ENCODE measurements at places on chromosomes 16 and 17.

- DNase-seq = no peak
Observed at GRCh38 chr16:78445818-78446217, 346.4 kb downstream of the WWOX start.

- DNase-seq = no peak
Observed at GRCh38 chr17:16425202-16425601, 9.8 kb downstream of the TRPV2 start.

GRCh38 chr16:31441956-31442355 lies 633 bp downstream of the ZNF843 start:
- no peak for DNase-seq

- no peak for DNase-seq
Observed at GRCh38 chr17:67625971-67626370, 91.8 kb upstream of the NOL11 start.

DNA sequence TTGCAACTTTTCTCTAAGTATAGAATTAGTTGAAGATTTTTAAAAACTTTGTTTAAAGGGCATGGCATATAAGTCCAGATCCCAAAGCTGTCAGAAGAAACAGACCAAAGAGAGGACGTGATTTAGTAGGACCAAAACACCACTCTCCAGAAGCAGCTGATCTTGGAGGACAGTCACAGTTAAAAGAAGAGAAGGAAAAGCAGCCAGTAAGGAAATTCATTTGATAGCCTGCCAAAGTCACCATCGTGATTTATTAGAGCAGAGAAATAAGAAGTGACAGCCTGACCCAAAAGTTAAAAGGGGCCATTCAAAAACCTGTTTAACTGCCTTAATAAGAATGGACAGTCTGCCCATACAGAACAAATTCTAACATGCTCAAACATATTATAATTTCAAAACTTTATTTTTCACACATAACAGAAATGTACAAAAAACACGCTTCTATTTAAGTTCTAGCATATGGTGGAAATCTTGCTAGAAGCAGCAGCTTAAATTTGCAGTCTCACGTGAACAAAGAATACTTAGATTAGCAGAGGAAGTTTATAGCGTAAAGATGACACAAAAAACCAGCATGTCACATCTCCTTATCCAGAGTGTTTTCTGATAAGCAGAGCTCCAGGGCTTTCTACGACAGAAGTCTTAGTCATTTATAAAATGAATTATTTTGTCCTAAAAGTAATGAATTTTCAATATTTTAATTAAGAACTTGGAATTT lies 37.2 kb downstream of the TXNDC11 start:
- no peak for DNase-seq

- no peak for DNase-seq
Observed at GRCh38 chr16:57382535-57383275, 10.4 kb downstream of the CX3CL1 start.

DNA sequence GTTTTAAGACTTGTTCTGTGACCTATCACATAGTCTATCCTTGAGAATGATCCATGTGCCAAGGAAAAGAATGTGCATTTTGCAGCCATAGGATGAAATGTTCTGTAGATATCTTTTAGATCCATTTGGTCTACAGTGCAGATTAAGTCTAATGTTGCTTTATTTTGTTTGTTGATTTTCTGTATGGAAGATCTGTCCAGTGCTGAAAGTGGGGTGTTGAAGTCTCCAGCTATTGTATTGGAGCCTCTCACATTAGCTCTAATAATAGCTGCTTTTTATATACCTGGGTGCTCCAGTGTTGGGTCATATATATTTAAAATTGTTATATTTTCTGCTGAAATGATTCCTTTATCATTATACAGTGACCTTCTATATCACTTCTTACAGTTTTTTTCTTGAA lies 155.6 kb upstream of the MON1B start:
- DNase-seq = no peak
